Breast epithelium (tissue), 4 donors: ENCODE measurements at places on chromosomes 1 and 21.

- no peak overlapping the region for H3K27ac ChIP-seq
- no peaks in the 10 kb centered on the region for H3K4me1 ChIP-seq
- H3K36me3 ChIP-seq = no peaks in the 10 kb centered on the region
- no peaks in the 10 kb centered on the region for H3K27me3 ChIP-seq
These were observed 184.6 kb downstream of the LMO4 start for GRCh38 chr1:87513255-87513654.

- no peaks in the 10 kb centered on the region for H3K4me1 ChIP-seq
- no peak for DNase-seq
- H3K4me3 ChIP-seq = no peak overlapping the region
- H3K36me3 ChIP-seq = peaks cover 13% of the 10 kb centered on the region
- H3K27ac ChIP-seq = no peak overlapping the region
These were observed 39.7 kb downstream of the URB1 start for GRCh38 chr21:32353002-32353711.

DNA sequence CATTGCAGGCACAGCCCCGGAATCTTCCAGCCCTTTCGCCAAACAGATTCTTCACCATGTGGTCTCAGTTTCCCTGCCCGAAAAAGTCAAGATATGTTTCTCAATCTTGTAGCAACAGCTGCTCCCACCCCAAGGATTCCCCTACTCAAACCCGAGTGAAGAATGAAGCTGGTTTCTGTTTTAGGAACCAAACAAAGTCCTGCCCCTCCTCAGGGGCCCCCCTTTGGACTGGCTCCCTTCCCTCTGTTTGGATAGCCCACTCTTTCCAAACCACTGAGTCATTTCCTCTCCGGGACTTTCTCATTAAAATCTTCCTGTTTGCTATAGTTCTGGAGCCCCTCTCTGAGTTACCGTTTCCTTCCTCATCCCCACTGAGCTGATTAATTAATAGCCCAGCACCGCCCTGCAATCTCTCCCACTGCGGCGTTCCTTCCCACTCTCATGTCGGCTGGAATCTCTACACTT lies 100.9 kb downstream of the TSEN15 start:
- peak overlapping the region; percentile 19 for H3K27ac ChIP-seq
- peak overlapping the region; percentile 39 for H3K4me3 ChIP-seq
- H3K4me1 ChIP-seq = no peaks in the 10 kb centered on the region
- no peaks in the 10 kb centered on the region for H3K27me3 ChIP-seq

GRCh38 chr1:10211805-10212410 lies 1.5 kb downstream of the KIF1B start:
- peak overlapping the region; percentile 88 for H3K27ac ChIP-seq
- H3K36me3 ChIP-seq = no peaks in the 10 kb centered on the region
- H3K4me3 ChIP-seq = peak overlapping the region; percentile 96
- H3K4me1 ChIP-seq = peaks cover 13% of the 10 kb centered on the region
- H3K27me3 ChIP-seq = no peaks in the 10 kb centered on the region
- DNase-seq = no peak

DNA sequence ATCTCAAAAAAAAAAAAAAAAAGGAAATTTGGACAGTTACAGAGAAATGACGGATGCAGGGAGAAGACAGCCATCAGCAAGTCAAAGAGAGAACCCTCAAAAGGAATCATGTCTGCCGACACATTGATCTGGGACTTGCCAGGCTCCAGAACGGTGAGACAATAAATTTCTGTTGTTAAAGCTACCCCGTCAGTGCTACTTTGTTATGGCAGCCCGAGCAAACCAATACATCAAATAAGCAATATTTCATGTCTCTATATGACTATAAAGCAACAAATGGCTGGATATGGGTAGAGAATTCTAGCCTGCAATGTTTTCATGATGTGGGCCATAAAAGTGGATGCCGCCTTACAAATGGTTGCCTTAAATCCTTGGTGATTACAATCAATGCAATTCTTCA lies 23.3 kb upstream of the FAM89A start:
- H3K4me3 ChIP-seq = no peak overlapping the region
- H3K27ac ChIP-seq = no peak overlapping the region
- H3K27me3 ChIP-seq = no peaks in the 10 kb centered on the region
- no peaks in the 10 kb centered on the region for H3K36me3 ChIP-seq

GRCh38 chr1:50985094-50985493 lies 15.0 kb downstream of the CDKN2C start:
- no peak for DNase-seq
- H3K27me3 ChIP-seq = no peaks in the 10 kb centered on the region
- H3K27ac ChIP-seq = peak overlapping the region; percentile 44

DNA sequence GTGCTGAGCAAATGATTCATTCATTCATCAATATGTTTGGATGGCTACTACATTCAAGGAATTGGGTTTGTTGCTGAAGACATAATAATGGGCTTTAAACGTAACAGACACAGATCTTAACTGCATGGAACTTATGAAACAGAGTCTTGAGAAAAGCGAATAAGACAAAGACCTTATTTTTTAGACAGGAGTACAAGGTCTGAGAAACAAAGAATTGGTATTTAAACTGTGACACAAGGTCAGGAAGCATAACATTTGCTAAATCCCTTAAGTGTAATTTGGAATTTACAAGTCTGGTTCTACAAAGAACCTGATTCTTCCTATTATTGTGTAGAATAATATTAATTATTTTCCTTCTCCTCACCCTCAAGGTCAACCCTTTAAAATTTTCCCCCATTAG lies 565.4 kb upstream of the RGS18 start:
- DNase-seq = no peak
- H3K4me1 ChIP-seq = no peaks in the 10 kb centered on the region
- no peak overlapping the region for H3K27ac ChIP-seq
- H3K4me3 ChIP-seq = no peak overlapping the region
- H3K36me3 ChIP-seq = no peaks in the 10 kb centered on the region
- H3K27me3 ChIP-seq = no peaks in the 10 kb centered on the region

- H3K36me3 ChIP-seq = no peaks in the 10 kb centered on the region
- H3K4me3 ChIP-seq = no peak overlapping the region
- no peaks in the 10 kb centered on the region for H3K27me3 ChIP-seq
- no peaks in the 10 kb centered on the region for H3K4me1 ChIP-seq
- no peak overlapping the region for H3K27ac ChIP-seq
These were observed 12.0 kb downstream of the PROK1 start for GRCh38 chr1:110462964-110463363.

DNA sequence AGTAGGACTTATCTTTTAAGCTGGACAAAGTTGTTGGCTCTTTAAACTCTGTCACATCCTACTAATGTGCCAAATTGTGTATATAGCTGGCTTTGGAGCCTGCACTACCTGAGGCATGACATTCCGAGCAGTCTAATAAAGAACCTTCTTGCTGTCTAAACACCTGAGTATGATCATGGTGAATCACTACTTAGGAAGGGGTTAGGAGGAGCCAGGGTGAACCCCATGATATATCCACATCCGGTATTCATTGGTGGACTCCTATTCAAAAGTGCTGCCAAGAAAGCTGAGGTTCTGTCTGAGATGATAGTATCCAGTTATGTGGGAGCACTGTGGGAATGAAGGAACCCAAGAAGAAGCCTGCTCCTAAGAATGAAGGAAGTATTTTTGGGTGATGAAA lies 27.1 kb downstream of the CRNN start:
- H3K27ac ChIP-seq = no peak overlapping the region
- no peak overlapping the region for H3K4me3 ChIP-seq
- H3K27me3 ChIP-seq = peaks cover 15% of the 10 kb centered on the region
- no peak for DNase-seq
- H3K4me1 ChIP-seq = no peaks in the 10 kb centered on the region

DNA sequence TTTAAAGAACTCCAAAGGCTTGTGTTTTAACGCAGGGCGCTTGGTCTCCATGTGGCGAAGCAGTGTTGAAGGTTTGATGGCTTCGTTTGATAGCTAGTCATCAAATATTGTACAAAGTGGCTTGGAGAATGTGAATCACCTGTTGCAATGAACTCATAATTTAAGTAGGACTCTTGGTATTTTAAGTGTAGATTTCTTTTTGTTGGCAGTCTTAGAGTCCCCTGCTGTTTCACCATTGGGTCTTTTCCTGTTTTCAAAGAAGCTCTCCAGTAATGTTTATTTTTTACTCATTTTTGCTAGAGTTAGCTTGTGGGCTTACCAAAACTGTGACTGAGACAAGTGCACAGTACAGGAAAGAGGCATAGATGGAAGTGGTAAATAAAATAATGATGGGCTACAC lies 26.2 kb downstream of the RASAL2 start:
- no peaks in the 10 kb centered on the region for H3K36me3 ChIP-seq
- no peaks in the 10 kb centered on the region for H3K27me3 ChIP-seq
- no peak for DNase-seq

DNA sequence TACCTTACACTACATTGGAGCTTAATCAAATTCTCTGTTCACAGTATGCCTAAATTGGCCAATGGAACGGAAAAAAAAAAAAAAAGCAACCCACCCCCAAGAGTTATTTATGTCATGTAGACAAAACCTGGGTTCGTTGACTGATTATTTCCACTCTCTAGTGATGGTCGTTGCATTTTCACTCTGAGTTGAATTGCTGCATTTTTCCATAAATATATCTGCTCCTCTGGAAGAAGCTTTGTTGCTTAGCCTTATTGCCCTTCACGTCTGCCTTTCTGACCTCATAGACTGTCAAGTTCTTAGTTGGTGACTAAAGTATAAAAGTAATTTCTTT lies 90.2 kb upstream of the RUNX1 start:
- H3K27ac ChIP-seq = peak overlapping the region; percentile 75
- no peaks in the 10 kb centered on the region for H3K27me3 ChIP-seq
- no peak for DNase-seq
- H3K4me1 ChIP-seq = peaks cover 13% of the 10 kb centered on the region

DNA sequence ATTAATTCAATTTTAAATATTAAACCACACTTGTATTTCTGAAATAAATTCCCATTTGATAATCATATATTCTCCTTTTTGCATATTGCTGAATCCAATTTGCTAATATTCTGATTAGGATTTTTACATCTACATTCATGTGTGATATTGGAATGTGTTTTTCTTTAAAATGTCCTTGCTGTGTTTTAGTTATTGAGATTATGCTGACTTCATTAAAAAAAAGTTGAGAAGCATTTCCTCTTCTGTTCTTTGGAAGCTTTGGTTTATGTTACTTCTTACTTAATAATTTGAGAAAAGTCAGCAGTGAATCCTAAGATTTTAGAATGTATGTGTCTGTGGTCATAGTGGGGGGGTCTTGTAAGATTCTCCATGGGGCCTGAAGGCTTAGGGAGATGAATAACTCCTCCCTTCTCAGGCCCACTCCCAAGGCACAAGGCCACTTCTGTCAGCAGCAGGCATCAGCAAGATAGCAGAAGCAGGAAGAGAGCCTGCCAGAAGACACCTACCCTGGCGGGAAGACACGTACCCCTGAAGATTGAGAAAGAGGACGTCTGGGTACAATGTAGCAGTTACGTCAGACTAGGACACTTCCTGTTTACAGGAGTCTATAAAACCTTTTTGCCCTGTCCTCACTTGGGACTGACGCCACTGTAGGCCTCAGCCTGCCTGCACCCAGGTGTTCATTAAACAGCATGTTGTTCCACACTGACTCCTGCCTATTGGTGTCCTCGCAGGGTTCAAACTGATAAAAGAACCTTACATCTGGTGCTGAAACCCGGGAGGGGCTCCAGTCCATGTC lies 56.9 kb downstream of the ODF2L start:
- H3K36me3 ChIP-seq = no peaks in the 10 kb centered on the region
- no peaks in the 10 kb centered on the region for H3K4me1 ChIP-seq
- no peaks in the 10 kb centered on the region for H3K27me3 ChIP-seq
- H3K27ac ChIP-seq = no peak overlapping the region
- DNase-seq = no peak

DNA sequence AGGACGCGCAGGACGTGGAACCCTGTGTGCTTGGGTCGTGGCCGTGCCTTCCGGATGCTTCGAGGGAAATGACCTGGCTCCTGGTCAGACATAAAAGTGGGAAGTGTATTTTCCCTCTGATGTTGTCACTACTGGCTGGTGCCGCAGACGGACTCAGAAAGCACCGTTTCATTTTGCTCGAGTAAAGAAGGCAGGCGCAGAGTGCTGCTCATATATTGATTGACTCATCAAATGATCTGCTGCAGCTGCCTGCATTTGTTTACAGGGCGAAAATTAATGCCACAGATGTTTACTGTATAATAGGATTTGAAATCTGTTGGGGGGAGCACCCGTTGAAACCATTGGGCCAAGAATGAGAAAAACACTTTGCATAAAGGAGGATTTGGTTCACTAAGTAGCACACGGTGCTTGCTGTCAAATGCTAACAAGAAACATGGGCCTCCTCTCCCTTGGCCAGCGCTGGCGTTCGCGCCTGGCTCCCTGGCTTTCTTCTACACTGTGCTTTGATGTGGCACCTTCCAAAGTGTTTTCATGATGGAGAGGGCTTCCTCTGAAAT lies 365.5 kb downstream of the CAMTA1 start:
- no peak overlapping the region for H3K4me3 ChIP-seq
- H3K27me3 ChIP-seq = no peaks in the 10 kb centered on the region
- no peaks in the 10 kb centered on the region for H3K36me3 ChIP-seq
- H3K4me1 ChIP-seq = no peaks in the 10 kb centered on the region
- no peak for DNase-seq

DNA sequence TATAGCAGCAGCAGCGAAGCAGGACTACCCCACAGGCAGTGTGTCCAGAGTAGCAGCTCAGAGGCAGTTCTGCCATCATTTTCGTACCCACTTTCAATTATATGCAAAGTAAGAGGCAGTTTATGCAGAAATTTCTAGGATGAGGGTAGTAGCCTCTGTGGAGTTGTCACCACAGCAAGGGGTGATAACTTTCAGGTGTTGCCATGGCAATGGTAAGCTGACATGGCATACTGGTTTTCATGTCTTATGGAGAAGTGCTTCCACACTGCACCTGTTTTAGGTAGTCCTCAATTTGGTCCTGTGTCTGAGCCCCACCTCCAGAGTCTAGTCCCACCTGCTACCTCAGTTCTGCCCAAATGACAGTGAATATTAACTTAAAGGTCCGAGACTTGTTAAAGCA lies 133.3 kb upstream of the SYT6 start:
- H3K4me1 ChIP-seq = no peaks in the 10 kb centered on the region
- no peak overlapping the region for H3K4me3 ChIP-seq
- H3K27ac ChIP-seq = no peak overlapping the region
- H3K36me3 ChIP-seq = no peaks in the 10 kb centered on the region
- H3K27me3 ChIP-seq = no peaks in the 10 kb centered on the region

DNA sequence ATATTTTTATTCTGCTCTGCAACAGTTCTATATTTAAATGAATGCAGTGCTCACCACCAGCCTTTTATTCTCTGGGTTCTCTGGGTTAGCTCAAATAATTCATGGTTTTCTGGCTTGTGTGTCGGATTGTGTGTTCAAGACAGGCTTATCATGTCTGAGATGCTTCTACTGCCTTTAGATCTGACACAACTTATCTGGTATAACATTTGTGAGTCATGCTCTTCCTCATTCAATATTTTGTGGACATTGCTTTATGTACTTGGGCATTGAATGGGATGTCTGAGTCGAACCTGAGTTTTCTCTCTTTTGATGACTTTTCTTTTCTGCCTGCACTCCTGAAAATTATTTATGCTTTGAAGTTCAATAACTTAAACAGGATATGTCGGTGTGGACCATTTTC lies 17.6 kb upstream of the PKP1 start:
- no peaks in the 10 kb centered on the region for H3K36me3 ChIP-seq
- H3K27ac ChIP-seq = no peak overlapping the region
- no peaks in the 10 kb centered on the region for H3K4me1 ChIP-seq
- no peak for DNase-seq
- no peaks in the 10 kb centered on the region for H3K27me3 ChIP-seq
